Endodermal cell (in vitro differentiated cells): ENCODE measurements at places on chromosomes 2 and 18.

- DNase-seq: no peak
These were observed 78.0 kb upstream of the CTLA4 start for GRCh38 chr2:203789618-203790017.

DNA sequence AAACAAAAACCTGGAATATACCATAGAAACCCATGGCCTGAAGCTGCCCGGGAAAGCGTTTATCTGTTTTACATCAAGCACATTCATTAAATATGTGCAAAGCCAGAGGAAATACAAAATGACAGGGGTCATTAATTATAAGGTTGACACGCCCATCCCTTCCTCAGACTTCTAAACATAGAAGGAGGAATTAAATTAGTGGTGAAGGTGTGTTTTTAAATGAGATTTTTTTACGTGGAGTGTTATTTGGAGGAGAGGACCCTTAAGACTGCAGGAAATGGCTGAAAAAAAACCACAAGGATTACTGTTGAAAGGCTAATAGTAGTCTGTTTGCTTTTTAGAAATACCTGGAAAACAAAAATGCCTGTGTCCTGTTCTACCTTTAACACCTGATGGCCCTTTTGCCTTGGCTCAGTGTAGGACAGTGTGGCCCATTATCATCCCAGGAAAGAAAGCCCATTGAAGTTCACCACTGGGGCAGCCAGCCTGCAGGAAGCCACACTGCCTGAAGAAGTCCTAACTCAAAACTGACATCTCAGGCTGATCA, 123.2 kb downstream of the EPHA4 start:
- DNase-seq: no peak

GRCh38 chr2:228408529-228409227, 227.2 kb upstream of the SPHKAP start:
- no peak for DNase-seq

- DNase-seq: no peak
These were observed 667 bp downstream of the GFPT1 start for GRCh38 chr2:69386360-69386759.

- DNase-seq: peak; percentile 93
These were observed 160.3 kb downstream of the INO80D start for GRCh38 chr2:205925373-205926337.

DNA sequence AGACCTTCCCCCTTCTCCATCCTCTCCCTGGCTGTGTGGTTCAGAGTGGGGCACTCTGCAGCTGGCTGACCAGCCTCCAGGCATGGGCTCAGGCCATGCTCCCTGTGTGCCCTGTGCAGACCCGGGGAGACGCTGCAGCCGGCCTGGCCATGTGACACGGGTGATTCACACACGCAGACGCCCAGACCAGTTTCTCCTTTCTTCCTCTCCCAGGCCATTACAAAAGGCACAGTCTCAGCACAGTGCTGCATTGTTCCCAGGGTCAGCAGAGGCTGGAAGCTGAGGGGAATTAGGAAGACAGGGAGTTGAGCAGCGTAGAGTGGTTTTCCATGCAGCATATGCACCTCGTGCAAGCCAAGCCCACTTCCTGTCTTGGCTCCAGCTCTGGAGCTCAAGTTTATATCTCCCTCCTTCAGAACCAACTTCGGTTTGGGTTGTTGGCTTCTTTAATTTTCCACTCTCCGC, 288.5 kb downstream of the TNS1 start:
- DNase-seq: peak; percentile 50

DNA sequence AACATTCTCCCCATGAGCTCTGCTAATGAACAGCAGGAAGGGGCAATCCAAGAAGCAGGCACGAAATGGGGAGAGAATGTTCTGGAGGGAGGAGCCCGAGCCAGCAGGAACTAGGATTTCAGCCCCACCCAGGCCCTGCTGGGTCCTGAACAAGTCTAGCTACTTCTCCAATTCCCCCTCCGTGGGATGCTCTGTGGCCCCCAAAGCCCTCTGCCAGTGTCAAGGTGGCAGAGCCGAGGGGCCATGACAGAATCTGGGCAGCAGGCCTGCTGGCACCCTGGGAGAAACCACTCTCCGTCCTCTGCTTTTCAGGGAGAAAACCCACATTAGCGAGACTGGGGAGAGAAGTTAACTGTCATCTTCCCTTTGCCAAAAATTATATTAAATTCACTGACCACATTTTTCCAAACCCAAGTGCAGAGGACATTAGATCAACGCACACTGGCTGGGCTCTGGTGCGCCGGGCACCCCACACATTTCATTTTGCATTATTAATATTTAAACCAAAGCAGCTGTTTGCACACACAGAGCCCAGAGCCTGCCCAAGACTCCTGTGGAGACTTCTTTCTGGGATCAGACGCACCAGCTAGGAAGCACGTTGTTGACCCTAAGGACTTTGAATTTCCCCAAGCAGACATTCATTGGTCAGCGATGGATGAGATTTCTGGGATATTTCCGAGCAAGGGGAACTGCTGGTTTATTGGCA, 80.2 kb upstream of the PKDCC start:
- peak; percentile 41 for DNase-seq

DNA sequence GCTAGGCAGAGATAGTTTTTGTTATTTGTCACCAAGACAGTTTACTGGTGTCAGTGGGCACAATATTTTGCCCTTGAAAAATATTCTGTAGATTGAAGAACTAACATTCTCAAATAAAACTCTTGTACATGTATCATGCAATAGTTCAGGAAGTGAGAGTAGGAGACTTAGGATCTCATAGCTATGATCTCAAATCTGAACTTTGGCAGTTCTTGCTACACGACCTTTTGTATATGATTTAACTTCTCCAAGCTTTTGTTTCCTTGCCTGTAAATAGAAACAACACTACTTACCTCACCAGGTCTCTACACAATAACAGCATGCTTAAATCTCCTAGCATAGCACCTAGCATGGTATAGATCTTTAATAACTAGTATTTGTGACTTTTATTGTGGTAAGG, 219.9 kb downstream of the ICOS start:
- DNase-seq: no peak

- DNase-seq: no peak
These were observed 47.3 kb downstream of the MERTK start for GRCh38 chr2:111945444-111946293.
